ENCODE measurements at places on chromosomes 4 and X.
A peak's percentile ranks its signal among the peaks of the same experiment; 100 is the strongest.

- no peak for DNase-seq
Measured at GRCh38 chr4:2040391-2041238, 18.5 kb upstream of the NAT8L start.

GRCh38 chrX:13470685-13470977 is 98.8 kb upstream of the EGFL6 start:
- DNase-seq, result peak; percentile 49

- DNase-seq, result no peak
Measured at GRCh38 chr4:178347111-178347510, 904.9 kb upstream of the AGA start.

- no peak for DNase-seq
Measured at GRCh38 chr4:185290018-185290607, 80.7 kb downstream of the SNX25 start.

DNA sequence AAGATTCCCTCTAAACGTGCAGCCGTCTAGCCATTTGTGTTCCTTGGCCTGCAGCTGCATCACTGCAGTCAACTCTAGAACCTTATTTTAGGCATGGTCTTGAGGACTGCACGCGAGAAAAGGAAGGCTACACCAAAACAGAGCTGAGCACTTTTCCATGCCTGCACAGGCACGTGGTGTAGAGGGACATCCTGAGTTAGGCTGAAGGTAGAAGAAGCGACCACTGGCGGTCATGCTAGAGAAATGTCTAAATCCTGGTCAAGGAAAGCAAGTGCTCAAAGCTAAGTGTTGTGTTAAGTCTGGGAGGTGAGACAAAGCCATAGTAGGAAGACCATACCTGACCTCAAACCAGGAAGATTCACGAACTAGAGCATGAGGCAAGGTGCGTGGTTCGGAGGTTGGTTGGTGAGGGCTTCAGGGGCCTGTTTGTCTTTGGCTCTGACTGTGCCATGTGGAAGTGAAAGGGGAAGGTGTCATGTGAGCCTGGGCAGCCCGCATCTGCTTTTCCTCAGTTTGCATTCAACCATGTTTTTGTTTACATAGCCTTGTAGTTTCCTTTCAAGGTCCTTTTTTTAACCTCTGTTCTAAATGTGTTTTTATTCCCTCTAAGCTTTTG is 203.8 kb downstream of the AASDH start:
- DNase-seq, result no peak
